Panc1 (cell line): ENCODE measurements at places on chromosomes 2 and 18. TPM values are rescaled to one million over a fixed set of nuclear protein-coding genes. Genes with fewer than 3 reads are reported as not detected.

DNA sequence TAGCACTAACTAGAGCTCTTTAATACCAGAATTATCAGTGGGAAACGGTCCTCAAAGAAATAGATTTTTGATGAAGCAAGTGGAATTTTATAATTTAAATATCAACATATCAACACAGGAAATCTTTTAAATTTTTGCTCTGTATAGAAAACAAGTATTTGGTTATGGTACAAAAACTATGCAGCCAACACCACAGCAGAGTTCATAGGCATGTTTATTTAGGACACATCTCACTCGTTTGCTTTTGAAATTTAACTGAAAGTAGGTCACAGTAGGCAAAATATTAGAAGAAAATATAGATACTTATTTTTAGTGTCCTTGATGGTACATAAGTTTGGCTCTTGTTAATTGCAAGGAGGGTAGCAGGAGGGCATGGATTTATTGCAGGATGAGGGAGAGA lies 34.3 kb upstream of the TANC1 start:
- no peak overlapping the region for H3K27ac ChIP-seq
- H3K4me3 ChIP-seq = no peak overlapping the region
- H3K4me1 ChIP-seq = no peaks in the 10 kb centered on the region
- no peak for DNase-seq

DNA sequence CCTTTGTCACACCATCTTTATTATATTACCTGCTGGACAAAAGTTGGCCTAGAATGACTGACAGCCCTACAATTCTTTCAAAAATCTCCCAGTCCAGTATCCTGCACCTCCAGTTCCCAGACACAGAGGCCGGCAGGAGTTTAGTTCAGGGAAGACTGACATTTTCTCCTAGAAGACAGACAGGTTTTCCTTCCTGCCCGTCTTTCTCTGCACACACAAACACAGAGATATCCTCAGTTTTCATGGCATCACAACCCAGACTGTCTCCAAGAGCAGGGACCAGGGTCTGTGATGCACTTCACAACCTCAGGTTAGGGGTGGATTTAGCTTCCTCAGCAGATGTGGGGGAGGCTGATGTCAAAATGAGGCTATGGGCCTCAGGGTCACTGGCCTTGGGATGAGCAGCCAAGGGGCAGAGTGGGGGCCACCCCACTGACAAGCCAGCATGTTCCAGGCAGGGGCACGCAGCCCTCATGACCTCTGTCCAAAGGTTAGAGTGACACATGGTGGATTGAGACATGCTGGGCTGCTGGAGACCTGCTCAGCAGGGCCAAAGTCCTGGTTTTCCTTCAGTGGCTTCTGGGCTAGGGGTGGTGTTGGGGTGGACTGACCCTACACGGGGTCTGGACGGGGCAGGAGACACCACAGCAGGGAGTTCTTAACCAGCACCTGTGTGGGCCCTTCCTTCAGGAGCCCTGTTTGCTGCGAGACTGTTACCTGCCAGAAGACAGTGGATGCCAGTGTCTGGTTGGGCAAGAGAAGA lies 70.5 kb downstream of the SFXN5 start:
- H3K4me1 ChIP-seq = no peaks in the 10 kb centered on the region
- no peak overlapping the region for H3K27ac ChIP-seq
- no peaks in the 10 kb centered on the region for H3K27me3 ChIP-seq

DNA sequence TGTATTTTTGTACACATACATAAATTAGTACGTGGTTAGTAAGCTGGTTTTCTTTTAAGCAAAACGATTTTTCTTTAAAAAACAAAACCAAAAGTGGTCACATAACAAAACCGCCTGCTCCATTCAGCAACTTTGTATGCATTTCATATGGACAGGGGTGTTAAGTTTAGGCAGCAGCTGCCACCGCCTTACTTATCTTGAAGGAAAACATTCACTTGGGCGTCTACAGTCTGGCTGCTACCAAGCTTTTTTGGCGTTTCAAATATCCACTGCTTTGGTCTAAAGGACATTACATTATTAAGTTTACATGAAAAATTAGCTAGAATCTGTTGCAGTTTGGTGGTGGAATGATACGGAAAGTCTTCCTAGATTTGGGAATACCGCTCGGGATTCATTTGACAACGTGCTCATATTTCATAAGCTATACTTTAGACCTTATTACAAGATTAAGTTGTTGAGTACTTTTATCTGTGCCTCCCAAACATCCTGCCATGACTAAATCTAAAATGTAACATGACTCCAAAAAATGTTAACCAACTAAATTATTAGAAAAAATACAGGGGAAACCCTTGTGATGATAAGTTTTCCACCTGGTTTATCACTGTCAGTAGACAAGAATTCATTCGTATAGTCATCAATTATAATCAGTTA lies 214.8 kb downstream of the NEDD4L start:
- no peaks in the 10 kb centered on the region for H3K27me3 ChIP-seq
- peaks cover 10% of the 10 kb centered on the region for H3K4me1 ChIP-seq
- H3K27ac ChIP-seq = no peak overlapping the region
- no peaks in the 10 kb centered on the region for H3K36me3 ChIP-seq
- DNase-seq = no peak

GRCh38 chr2:189177251-189177840 lies 2.2 kb downstream of the COL5A2 start:
- no peaks in the 10 kb centered on the region for H3K36me3 ChIP-seq
- peak overlapping the region; percentile 64 for H3K4me3 ChIP-seq
- H3K4me1 ChIP-seq = peaks cover 24% of the 10 kb centered on the region
- H3K27me3 ChIP-seq = no peaks in the 10 kb centered on the region
- DNase-seq = no peak

GRCh38 chr2:28461056-28461455 lies 34.8 kb upstream of the PLB1 start:
- 0 out of 2 replicates have a peak, but pooled peaks cover 2% of the 10 kb centered on the region for H3K27me3 ChIP-seq
- DNase-seq = no peak
- H3K36me3 ChIP-seq = no peaks in the 10 kb centered on the region

- no peak for DNase-seq
- H3K27ac ChIP-seq = no peak overlapping the region
- no peaks in the 10 kb centered on the region for H3K27me3 ChIP-seq
- H3K4me3 ChIP-seq = no peak overlapping the region
Observed at GRCh38 chr18:47586418-47587070, 335.1 kb upstream of the SKOR2 start.

- H3K4me3 ChIP-seq = no peak overlapping the region
- no peak overlapping the region for H3K27ac ChIP-seq
- H3K36me3 ChIP-seq = no peaks in the 10 kb centered on the region
- no peak for DNase-seq
- H3K27me3 ChIP-seq = no peaks in the 10 kb centered on the region
Observed at GRCh38 chr18:67496469-67496868, 20.1 kb downstream of the DSEL start.

GRCh38 chr18:58309610-58310239 lies 265.7 kb downstream of the NEDD4L start:
- no peaks in the 10 kb centered on the region for H3K36me3 ChIP-seq
- H3K27me3 ChIP-seq = no peaks in the 10 kb centered on the region
- no peak for DNase-seq
- peaks cover 10% of the 10 kb centered on the region; the same call in 1 of the 2 replicates for H3K4me1 ChIP-seq
- H3K4me3 ChIP-seq = no peak overlapping the region

DNA sequence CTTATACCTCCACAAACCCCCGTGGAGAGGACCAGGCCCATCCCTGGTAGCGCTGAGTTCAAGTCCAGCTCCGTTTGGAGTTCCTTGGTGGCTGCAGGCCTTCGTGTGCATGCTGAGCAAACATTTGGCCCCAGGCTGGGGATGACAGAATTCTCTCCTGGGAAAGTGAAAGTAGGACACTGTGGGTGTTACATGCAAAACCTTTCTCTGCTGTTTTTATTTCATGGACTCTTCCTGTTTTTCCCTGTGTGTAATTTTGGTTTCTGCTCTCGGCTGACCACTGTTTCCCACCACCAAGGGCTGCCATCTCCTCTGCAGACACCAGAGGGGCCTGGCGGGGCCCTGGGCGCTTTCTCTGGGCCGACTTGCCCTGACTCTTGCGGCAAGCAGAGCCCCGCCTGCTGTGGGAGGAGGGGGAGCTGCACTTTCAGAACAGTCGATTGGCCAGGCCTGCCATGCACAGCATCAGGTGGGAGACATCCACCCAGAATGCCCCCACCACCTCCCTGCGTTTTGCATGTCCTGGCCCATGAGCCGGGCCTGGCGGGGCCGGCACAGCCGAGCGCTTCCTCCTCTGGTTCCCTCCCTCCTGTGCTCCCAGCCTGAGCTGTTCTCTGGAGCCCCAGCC lies 102.4 kb downstream of the CABLES1 start:
- no peak overlapping the region for H3K27ac ChIP-seq
- no peaks in the 10 kb centered on the region for H3K27me3 ChIP-seq
- H3K4me1 ChIP-seq = no peaks in the 10 kb centered on the region; the same call in 1 of the 2 replicates
- H3K36me3 ChIP-seq = no peaks in the 10 kb centered on the region; the same call in 1 of the 2 replicates
- no peak overlapping the region for H3K4me3 ChIP-seq

GRCh38 chr2:170905864-170906263 lies 23.2 kb upstream of the GORASP2 start:
- no peak overlapping the region for H3K27ac ChIP-seq
- no peaks in the 10 kb centered on the region for H3K4me1 ChIP-seq
- no peak for DNase-seq
- H3K4me3 ChIP-seq = no peak overlapping the region
- H3K36me3 ChIP-seq = no peaks in the 10 kb centered on the region

DNA sequence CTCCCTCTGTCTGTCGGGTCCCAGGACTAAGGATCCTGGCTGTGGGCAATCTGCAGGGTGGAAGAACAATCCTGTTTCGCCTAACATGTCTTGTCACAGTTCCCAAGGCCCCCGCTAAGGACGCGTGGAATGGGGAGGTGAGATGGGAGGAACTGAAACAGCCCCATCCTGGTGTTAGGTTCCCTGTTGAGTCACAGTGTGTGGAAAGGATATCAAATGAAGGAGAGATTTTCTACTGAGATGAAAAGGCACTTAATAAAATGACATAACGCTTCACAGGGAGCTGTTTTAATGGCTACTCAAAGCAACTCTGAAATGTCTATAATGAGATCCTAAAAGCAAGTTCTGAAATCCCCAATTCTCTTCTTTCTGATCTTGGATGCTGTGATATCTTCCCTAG lies 52.5 kb downstream of the RAB31 start:
- no peak for DNase-seq
- no peaks in the 10 kb centered on the region for H3K36me3 ChIP-seq
- H3K4me3 ChIP-seq = no peak overlapping the region
- peak overlapping the region; percentile 49; the same call in 1 of the 2 replicates for H3K27ac ChIP-seq
- H3K4me1 ChIP-seq = peaks cover 40% of the 10 kb centered on the region

DNA sequence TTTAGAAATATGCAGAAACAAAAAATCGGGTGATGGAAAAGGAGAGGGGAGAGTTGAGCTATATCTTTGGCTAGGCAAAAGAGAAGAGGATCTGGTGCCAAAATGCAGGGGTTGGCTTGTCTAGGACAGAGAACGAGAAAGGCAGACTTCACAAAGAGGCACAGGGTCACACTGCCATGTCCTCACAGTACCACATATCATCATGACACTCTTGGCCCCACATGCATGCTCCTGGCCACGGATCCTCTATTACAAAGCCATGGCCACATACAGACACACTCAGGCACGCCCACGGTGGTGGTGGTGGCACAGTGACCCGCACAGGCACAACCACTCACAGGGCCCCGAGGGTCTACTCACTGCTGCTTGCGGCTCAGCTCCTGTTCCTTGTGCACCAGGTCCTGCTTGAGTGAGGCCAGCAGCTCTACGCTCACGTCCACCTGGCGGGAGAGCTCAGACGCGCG lies 15.9 kb downstream of the FBXO41 start:
- no peaks in the 10 kb centered on the region; the same call in 1 of the 2 replicates for H3K36me3 ChIP-seq
- no peak for DNase-seq
- H3K4me1 ChIP-seq = peaks cover 4% of the 10 kb centered on the region; the same call in 1 of the 2 replicates
- H3K27me3 ChIP-seq = no peaks in the 10 kb centered on the region
- no peak overlapping the region for H3K27ac ChIP-seq

GRCh38 chr2:237314198-237314597 lies 99.8 kb downstream of the COL6A3 start:
- H3K27ac ChIP-seq = no peak overlapping the region
- DNase-seq = no peak
- H3K4me1 ChIP-seq = no peaks in the 10 kb centered on the region
- no peak overlapping the region for H3K4me3 ChIP-seq
- H3K27me3 ChIP-seq = no peaks in the 10 kb centered on the region

DNA sequence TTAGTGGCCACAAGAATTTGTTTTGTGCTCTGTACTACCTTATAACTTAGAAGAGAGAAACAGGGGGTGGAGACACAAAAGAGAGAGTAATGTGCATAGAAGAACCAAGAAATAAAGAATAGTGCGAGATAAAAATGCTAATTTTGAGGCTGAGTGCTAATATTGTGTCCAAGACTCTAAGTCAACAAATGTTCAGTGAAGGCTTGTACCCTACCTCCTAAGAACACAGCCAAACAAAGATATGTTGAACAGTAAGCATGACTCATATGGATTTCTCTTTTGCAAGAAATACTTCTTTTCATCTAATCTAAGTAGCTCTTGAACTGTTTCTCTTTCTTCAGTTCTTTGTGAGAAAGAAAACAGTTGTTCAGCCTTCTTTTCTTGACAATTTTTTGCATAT lies 45.2 kb downstream of the GAREM1 start:
- H3K4me3 ChIP-seq = no peak overlapping the region
- H3K27ac ChIP-seq = no peak overlapping the region
- H3K27me3 ChIP-seq = no peaks in the 10 kb centered on the region
- H3K4me1 ChIP-seq = no peaks in the 10 kb centered on the region
- no peaks in the 10 kb centered on the region for H3K36me3 ChIP-seq
- no peak for DNase-seq

GRCh38 chr2:219087361-219087760 lies 26.6 kb upstream of the IHH start:
- H3K4me3 ChIP-seq = no peak overlapping the region
- H3K4me1 ChIP-seq = no peaks in the 10 kb centered on the region
- H3K27ac ChIP-seq = no peak overlapping the region
- no peaks in the 10 kb centered on the region for H3K36me3 ChIP-seq
- no peak for DNase-seq

GRCh38 chr2:143942486-143942885 lies 577.4 kb downstream of the ZEB2 start:
- peaks cover 15% of the 10 kb centered on the region for H3K27me3 ChIP-seq
- H3K4me1 ChIP-seq = no peaks in the 10 kb centered on the region
- no peak overlapping the region for H3K4me3 ChIP-seq

GRCh38 chr18:22698711-22699110 lies 234.4 kb upstream of the RBBP8 start:
- no peaks in the 10 kb centered on the region; the same call in 1 of the 2 replicates for H3K27me3 ChIP-seq
- H3K4me1 ChIP-seq = no peaks in the 10 kb centered on the region
- no peak overlapping the region for H3K27ac ChIP-seq
- no peak for DNase-seq
- H3K36me3 ChIP-seq = no peaks in the 10 kb centered on the region

- H3K27me3 ChIP-seq = no peaks in the 10 kb centered on the region
- no peak for DNase-seq
- H3K27ac ChIP-seq = no peak overlapping the region
- peaks cover under 1% of the 10 kb centered on the region; the same call in 1 of the 2 replicates for H3K4me1 ChIP-seq
- no peaks in the 10 kb centered on the region for H3K36me3 ChIP-seq
- H3K4me3 ChIP-seq = no peak overlapping the region
Observed at GRCh38 chr2:152440460-152440859, 105.5 kb downstream of the FMNL2 start.

Gene EMX1
- 0.36 TPM for total RNA-seq

Gene B3GNT2
- total RNA-seq = 14.1 TPM

Gene C2orf15
- 1.5 TPM for total RNA-seq

Gene ALPI
- total RNA-seq = not detected

Gene SLC40A1
- 0.74 TPM for total RNA-seq

Gene AQP12A
- total RNA-seq = not detected

Gene QPCT
- total RNA-seq = 2.3 TPM

Gene CTAGE1
- not detected for total RNA-seq

Gene NOL4
- total RNA-seq = 1.1 TPM

Gene UGT1A4
- total RNA-seq = not detected
